ENCODE measurements at places on chromosomes 2 and 18.
A peak's percentile ranks its signal among the peaks of the same experiment; 100 is the strongest.

- DNase-seq, result no peak
Observed at GRCh38 chr18:59072727-59073421, 66.8 kb upstream of the SEC11C start.

- DNase-seq, result no peak
Observed at GRCh38 chr18:42781298-42781815, 334.1 kb downstream of the RIT2 start.

DNA sequence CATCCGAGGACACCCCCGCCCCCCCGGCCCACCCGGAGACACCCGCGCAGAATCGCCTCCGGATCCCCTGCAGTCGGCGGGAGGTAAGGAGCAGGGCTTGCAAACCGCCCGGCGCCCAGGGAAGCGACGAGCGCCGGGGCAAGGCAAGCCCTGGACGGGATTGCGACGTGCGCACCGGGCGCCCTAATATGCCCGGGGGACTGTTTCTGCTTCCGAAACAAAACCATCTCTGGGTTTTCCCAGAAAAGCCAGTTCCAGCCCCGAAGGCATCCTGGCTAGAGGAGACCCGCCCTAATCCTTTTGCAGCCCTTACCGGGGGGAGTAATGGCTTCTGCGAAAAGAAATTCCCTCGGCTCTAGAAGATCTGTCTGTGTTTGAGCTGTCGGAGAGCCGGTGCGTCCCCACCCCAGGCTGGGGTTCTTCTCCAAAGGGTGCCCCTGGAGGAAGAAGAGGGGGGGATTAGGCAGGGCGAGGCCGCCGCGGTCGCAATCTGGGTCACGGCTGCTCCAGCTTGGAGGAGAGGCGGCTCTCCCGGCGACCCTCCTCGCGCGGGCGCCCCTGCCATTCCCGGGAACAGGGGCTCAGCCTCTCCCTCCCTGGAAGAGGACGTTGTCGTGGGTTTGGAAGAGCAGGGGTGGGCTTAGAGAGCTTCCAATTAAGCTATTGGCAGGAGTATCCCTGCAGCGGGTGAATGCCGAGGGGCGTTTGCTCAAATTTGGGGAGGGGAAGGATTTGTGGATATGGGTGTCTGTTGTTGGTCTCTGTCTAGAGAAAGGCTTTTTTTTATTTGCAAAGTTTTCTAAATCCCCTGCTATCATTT is 521 bp downstream of the MYCN start:
- no peak for DNase-seq

DNA sequence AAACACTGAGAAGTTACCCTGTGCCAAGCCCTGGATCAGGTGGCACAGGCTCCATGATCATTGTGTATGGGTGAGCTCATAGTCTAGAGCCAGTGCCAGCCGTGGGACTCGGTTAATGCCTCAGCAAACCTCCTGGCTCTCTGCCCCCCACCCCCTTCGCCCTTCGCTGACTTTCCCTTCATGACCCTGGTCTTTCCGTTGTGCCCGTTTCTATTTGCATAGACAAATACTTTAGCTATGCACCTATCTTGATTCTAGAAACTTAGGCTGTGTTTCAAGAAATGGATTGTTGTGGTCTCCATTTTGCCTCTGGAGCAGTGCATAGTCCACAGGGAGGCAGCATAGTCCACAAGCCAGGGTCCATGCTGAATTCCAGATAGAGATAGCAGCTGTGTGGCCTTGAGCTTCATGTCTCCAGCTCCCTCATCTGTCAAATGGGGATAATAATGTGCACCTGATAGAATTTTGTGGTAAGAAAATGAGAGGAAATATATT is 44.8 kb upstream of the KDM3A start:
- DNase-seq, result peak; percentile 47

DNA sequence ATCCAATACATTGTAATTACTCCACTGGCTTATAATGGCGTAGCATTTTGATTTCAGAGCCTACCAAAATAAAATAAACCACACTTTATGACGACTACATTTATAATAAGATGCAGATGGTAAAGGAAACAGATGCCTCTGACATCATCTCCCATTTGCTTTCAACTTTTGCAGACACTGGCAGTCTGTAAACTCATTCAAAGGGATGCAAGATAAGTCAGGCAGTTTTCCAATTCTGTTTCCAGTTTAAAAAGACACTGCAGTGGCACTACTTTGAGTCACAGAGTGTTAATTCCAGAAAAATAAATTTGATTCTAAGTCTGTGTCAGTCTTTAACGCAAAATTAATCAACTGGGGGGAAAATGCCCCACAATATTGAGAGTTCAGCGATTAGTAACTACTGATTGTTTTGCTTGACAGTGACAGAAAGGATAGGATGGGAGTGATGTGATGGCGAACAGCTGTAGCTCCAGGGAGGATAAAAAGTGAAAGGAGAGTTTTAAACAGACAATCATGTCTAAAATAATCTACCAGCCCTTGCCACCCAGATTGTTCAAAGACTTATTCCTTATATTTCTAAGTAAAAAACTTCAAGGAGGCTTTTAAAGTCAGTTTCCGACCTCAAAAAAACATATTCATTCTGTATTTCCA is 6.7 kb downstream of the DSEL start:
- peak; percentile 72 for DNase-seq

- no peak for DNase-seq
Observed at GRCh38 chr18:50806208-50806616, 13.6 kb downstream of the MRO start.

DNA sequence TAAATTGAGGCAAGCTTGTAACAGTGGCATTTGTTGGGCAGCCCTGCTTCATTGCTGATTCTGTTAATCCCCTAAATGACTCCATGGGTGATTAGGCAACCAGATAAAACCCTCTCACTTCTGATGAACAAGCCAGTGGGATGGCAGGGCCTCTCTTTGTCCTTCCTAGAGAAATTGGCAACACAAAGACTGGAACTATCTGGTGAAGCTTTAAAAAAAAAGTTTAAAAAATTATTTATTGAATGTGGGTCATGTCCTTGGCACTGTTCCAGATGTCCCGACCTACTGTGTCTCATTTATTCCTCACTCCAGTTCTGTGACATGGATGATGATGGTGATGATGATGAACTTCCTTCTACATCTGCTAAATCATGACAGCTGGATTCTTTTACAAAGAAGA is 30.8 kb downstream of the NRP2 start:
- DNase-seq, result peak; percentile 64

DNA sequence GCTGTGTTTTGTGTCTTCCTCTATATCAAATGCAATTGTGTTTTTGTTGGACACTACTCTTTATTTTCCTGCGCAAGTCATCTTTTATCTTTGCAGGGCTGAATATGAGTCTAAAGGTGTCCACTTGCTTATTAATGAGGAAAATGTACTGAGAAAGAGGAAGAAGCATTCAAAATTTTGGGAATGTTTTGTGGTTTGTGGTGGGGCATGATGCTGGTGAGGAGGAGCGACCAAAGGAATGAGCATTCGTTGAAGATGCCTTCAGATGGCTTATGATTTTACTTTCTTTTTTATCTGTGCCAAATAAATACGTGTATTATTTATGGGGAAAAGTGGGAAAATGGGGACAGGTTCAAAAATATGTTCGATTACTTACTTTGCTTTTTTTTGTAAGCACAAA is 63.9 kb upstream of the SMIM21 start:
- no peak for DNase-seq

DNA sequence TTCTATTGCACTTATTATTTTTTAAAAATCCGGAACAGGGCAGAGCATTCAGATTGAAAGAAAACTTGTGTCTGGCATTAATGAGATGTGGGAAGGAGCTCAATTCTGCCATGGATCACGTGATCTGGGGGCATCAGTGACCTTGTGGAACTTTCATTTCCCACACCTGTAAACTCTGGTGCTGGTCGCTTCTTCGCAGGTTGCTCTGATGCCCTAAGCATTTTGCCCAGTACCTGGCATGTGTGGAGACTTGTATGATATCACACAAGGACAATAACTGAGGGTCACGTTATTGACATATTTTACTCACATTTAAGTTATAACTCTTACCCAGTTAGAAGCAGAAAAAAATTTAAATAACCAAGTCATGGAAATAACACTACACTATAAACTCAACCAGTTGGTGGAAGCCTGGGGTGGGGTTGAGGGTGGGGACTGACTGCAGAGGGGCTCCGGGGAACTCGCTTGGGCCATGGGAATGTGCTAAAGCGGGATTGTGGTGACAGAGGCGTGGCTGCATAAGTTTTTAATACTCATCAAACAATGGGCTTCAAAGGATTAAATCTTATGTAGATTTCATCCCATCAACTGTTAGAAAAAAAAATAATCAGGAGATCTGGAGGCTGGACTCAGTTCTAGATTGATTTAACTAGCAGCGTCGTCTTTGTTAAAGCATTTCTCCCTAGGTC is 36.5 kb downstream of the ST3GAL5 start:
- DNase-seq, result no peak

GRCh38 chr2:47688561-47688960 is 94.4 kb upstream of the MSH6 start:
- no peak for DNase-seq

Data from fibroblast of pulmonary artery (primary cell).